Stimulated activated CD8-positive, alpha-beta memory T cell treated with anti-CD3 and anti-CD28 coated beads, Interleukin-15, amount 100 ng/mL, for 1 hour (primary cell): ENCODE measurements at places on chromosomes 2 and 18.

GRCh38 chr2:97701851-97702465 lies 11.4 kb upstream of the ZAP70 start:
- no peak for DNase-seq

- no peak for DNase-seq
Measured at GRCh38 chr18:58438958-58439300, 190.0 kb downstream of the ALPK2 start.

DNA sequence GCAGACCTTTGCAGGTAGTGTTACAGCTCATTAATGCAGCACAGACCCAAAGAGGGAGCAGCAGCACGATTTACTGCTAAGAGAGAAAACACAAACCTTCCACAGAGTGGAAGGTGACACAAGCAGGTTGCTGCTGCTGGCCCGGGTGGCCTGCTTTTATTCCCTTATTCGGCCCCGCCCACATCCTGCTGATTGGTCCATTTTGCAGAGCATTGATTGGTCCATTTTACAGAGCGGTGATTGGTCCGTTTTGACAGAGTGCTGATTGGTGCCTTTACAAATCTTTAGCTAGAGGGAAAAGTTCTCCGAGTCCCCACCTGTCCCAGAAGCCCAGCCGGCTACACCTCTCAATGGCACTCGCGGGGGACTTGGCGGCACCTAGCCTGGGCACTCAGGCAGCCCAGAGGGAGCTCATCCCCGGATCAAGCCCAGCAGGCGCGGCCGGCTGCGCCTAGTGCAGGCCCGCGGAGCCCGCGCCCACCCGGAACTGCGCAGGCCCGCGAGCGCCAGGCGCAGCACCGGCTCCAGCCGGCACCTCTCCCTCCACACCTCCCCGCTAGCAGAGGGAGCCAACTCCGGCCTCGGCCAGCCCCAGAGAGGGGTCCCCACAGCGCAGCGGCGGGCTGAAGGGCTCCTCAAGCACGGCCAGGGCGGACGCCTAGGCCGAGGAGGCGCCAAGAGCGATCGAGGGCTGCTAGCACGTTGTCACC lies 825.6 kb upstream of the HS6ST1 start:
- no peak for DNase-seq

DNA sequence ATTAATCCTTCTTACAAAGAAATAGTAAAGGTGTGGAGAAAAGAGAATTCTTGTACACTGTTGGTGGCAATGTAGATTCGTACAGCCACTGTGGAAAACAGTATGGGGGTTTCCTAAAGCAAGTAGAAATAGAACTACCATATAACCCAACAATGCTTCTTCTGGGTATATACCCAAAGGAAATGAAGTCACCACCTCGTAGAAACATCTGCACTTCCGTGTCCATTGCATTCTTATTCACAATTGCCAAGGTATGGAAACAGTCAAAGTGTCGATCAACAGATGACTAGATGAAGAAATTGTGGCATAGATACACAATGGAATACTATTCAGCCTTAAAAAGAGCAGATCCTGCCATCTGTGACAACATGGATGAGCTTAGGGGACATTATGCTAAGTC lies 93.4 kb upstream of the TGIF1 start:
- no peak for DNase-seq

- no peak for DNase-seq
Measured at GRCh38 chr18:78892177-78892576, 87.4 kb upstream of the SALL3 start.

DNA sequence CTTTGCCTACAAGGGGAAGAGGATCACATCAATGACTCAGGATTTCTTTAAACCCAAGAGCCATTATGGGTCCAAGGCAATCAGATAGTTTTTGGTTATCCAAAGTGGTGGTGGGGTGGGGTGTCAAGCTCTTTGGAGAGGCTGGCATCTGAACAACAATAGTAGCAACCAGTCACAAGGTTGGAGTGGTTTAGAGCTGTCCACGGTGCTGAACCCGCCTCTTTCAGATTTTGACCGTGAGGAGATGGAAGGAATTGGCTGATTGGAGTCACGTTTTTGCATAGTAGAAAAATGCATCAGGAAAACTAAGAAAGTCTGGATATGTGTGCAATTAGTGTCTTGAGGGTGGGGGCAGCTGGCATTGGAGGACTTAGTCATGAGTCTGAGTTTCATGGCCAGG lies 159.9 kb downstream of the LOXHD1 start:
- no peak for DNase-seq

DNA sequence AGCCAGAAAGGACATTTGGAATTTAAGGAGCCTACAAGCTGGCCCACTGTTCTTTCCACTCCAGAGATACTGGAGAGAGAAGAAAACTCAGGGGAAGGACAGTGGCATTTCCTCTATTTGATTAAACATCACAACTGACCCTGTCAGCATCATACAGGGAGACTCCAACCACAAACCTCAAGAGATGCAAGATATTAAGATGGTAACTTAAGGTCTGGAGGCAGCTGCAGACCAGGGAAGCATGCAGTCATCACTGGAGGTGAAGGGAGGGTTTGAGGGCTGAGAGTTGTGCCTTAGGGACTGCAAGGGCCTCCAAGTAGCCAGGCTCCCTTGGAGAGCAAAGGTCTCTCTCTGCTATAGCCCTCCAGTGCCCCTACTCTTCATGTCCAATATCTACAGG lies 67.4 kb downstream of the RNF152 start:
- DNase-seq = no peak

- DNase-seq = no peak
Measured at GRCh38 chr2:21162615-21162878, 38.8 kb downstream of the TDRD15 start.

GRCh38 chr2:95024960-95025405 lies 525 bp upstream of the MAL start:
- DNase-seq = no peak

DNA sequence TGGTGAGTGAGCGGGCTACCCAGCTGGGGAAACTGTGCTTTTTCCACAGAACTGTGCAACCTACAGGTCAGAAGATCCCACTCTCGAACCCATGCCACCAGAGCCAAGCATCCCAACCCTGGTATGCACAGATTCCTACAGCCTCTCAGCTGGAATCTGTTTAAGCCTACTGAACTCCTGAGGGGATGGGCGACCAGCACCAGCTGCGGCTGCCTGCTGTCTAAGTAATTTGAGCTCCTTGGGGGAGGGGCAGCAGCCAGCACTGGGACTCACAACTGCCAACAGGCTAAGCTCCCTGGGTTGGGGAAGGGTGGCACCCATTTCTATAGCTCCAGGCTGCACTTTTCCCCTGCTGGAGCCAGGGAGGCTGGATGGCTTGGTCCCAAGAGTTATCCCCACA lies 11.8 kb downstream of the CYP27C1 start:
- DNase-seq = no peak

- DNase-seq = no peak
Measured at GRCh38 chr18:7567474-7568425, 634 bp downstream of the PTPRM start.

GRCh38 chr18:40911041-40911440 lies 1044.0 kb upstream of the PIK3C3 start:
- DNase-seq = no peak

- DNase-seq = no peak
Measured at GRCh38 chr2:161165811-161166210, 5.6 kb downstream of the TANK start.

DNA sequence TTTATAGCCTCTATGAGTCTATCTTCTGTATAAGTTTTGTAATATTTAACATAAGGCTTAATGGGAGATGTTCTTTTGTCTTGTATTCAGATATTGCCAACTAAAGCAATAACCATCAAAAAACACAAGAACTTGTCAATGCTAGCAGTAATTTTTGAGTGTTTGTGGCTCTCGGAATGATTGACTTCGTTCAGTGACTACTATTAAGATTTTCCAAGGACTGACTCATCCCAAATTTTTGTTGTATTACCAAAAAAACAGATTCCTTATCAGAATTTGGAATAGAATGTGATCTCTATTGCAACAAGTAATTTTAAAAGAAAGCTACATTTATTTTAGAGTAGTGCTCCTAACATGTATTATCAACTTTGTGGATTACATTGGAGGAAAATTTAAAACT lies 8.1 kb downstream of the NABP1 start:
- no peak for DNase-seq

GRCh38 chr18:57975805-57976204 lies 68.2 kb upstream of the NEDD4L start:
- no peak for DNase-seq

DNA sequence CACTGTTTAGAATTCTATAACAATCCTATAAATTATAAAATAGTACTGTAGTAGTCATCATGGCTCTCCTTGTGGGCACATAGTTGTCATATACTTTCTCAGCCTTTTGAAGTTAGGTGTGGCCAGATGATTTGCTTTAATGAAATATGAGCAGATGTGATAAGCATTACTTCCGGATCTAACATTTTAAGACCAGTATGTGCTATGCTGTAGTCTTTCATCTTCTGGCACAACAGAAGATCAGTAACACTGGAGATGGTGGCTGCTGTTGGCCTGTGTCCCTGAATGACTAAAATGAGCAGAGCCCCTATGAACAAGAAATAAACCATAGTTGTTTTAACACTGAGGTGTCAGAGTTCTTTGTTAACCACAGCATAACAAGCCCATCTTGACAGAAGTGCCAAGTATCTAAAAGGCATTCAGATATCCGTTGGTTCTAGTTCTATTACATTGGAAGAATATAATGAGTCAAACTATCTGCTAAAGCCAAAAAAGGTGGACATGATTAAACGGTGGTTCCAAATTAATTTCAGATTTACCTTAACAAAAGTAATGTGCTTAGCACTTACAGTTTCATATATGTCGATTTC lies 6.3 kb downstream of the MEX3C start:
- DNase-seq = no peak

DNA sequence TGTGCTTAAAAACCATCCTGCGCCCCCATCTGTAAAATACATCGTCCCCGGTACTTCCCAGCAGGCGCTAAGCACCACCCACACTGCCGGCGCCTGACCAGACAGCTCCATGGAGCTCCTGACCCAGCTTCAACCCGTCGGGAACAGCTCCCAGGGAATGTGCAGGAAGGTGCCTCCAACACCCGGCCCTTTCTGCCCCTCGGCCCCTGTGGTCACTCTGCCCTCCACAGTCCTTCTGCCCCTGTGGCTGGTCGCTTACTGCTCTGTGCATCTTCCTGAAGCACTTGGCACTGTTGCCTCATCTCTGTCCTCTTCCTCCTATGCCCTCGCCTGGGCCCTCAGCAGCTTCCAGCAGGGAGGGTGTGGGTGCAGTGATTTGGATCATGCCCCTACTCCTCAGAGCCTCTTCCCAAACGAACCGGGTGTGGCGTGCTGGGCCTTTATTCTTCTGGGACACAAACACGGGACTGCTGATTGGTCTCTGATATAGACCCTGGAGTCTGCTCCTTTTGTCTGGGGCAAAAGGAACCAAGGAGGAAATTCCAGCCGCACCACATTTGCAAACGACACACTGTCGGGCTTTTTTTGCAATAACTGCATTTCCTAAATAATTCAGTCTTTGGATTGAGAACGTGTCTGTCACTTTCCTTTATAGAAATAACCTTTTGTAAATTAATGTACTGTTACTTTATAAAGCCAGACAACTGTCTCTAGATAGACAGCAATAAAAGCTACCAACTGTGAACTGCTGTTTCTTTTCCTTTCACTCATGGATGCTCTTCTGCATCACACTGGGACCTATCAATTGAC lies 65.9 kb downstream of the ADI1 start:
- DNase-seq = no peak

- DNase-seq = no peak
Measured at GRCh38 chr18:6331872-6332271, 82.8 kb downstream of the L3MBTL4 start.

- DNase-seq = no peak
Measured at GRCh38 chr18:79420033-79420745, 24.5 kb downstream of the NFATC1 start.

DNA sequence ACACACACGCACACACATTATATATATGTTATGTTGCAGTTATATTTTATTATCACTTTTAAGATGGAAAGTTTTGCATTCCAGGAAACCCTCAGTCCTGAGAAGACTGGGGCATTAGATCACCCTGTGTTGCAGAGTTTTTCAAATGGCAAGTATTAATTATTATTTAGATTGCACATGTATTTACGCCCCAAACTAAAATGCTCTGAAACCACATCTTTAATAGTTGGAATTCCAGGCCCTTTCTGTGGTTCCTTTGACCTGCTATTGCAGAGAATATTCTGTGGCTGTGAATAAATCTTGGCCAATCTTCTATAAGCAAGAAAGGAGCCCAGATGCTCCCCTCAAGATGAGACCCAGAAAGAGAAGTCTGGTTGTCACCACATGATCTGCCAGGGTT lies 427.0 kb upstream of the TNP1 start:
- DNase-seq = no peak

DNA sequence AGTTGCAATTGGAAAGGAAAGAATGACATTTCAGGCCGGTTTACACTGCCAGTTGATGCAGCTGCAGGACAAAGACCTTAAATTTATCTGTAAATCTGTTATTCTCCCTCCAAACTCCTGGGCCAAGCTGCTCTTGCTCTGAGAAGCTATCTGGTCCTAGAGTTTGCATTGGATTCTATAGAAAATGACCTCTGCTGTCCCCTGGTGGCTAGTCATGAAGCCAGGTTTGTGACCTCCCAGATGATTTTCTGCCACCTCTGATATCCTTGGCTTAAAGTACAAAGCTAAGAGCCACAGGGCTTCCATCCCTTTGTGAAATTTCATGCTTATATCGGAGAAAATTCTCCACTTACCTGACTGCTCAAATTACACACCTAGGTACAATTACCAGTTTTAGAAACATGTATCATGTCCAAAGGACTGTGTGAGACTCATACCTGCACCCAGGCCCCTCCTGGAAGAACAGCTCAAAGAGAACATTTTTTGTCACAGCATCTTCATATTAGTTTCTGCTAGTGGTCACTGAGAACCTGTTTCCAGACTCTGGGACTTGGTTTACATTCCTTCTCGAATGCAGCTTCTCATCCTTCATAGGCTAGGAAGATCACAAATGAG lies 28.9 kb upstream of the IER3IP1 start:
- DNase-seq = no peak

DNA sequence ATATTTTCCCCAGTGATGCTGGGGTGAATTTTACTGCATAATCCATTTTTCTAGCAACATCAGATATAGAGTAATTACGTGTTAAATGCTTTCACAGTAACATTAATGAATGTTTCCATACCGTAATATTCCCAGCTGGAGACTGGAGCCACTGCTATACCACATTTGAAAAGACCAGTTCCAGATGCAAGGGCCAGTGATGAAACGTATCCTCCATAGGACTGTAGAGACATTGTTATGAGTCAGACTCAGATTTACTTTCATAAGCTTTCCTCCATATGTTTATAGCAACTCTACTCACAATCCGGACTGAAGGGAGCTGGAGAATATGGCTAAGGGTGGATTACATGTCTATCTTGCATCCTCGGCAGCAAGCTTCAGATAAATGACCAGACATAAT lies 22.7 kb upstream of the GCG start:
- no peak for DNase-seq

- DNase-seq = no peak
Measured at GRCh38 chr2:46540496-46541331, 61.3 kb downstream of the TMEM247 start.

DNA sequence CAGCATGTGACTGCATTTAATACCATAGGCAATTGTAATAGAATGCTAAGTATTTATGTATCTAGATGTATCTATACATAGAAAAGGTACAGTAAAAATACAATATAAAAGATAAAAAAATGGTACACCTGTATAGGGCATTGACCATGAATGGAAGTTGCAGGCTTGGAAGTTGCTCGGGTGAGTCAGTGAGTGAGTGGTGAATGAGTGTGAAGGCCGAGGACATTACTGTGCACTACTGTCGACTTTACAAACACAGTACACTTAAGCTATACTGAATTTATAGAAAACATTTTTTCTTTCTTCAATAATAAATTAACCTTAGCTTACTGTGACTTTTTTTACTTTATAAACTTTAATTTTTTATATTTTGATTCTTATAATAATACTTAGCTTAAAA lies 8.9 kb downstream of the DIS3L2 start:
- no peak for DNase-seq

GRCh38 chr2:60759654-60760053 lies 3.6 kb downstream of the PAPOLG start:
- no peak for DNase-seq
